ENCODE measurements at places on chromosomes 1 and 21. TPM values are rescaled to one million over a fixed set of nuclear protein-coding genes. Genes with fewer than 3 reads are reported as not detected.

The WNT9A gene
- 1.5 TPM for total RNA-seq

The DIO1 gene
- total RNA-seq, result not detected

The TAL1 gene
- 16.4 TPM for total RNA-seq

The CLCA1 gene
- not detected for total RNA-seq

The CELA2B gene
- not detected for total RNA-seq

The SLC30A2 gene
- not detected for total RNA-seq

The FBLIM1 gene
- 37.9 TPM for total RNA-seq

The RRP15 gene
- total RNA-seq, result 16.4 TPM

The KRTAP19-3 gene
- not detected for total RNA-seq

The TCEA3 gene
- total RNA-seq, result 9.1 TPM

The PLA2G4A gene
- total RNA-seq, result 11.6 TPM

The DNASE2B gene
- 0.32 TPM for total RNA-seq

The RCC2 gene
- total RNA-seq, result 54.2 TPM

The KHDC4 gene
- total RNA-seq, result 61.7 TPM

The FMOD gene
- total RNA-seq, result 15.4 TPM

The PKLR gene
- total RNA-seq, result 0.46 TPM

The EPHA10 gene
- not detected for total RNA-seq

The PRAMEF12 gene
- not detected for total RNA-seq

The A3GALT2 gene
- 0.47 TPM for total RNA-seq

The OR2T11 gene
- total RNA-seq, result 0.21 TPM

The SLC45A3 gene
- 32.6 TPM for total RNA-seq

The ILDR2 gene
- 0.41 TPM for total RNA-seq

The DHDDS gene
- 48.4 TPM for total RNA-seq

The C1QC gene
- 919 TPM for total RNA-seq

The BCAS2 gene
- total RNA-seq, result 28.4 TPM

The RBP7 gene
- 144 TPM for total RNA-seq

The SPATA17 gene
- not detected for total RNA-seq

The TMIGD3 gene
- total RNA-seq, result 1.9 TPM

The NHLH1 gene
- 0.56 TPM for total RNA-seq

The HHIPL2 gene
- total RNA-seq, result 0.54 TPM

The S100A3 gene
- total RNA-seq, result 1.0 TPM

The DSCAM gene
- total RNA-seq, result 2.0 TPM

The CFHR2 gene
- not detected for total RNA-seq

The GNG12 gene
- total RNA-seq, result 102 TPM
